Hematopoietic multipotent progenitor cell treated with erythropoietin and hydrocortisone succinate and interleukin-3 and kit ligand, for 8 days (in vitro differentiated cells): ENCODE measurements at places on chromosomes 2 and 18.

GRCh38 chr2:135255208-135255607, 203.1 kb downstream of the RAB3GAP1 start:
- DNase-seq, result no peak

- DNase-seq, result no peak
Measured at GRCh38 chr2:170680172-170680941, 34.8 kb upstream of the SP5 start.

- no peak for DNase-seq
Measured at GRCh38 chr2:26681656-26682055, 10.9 kb upstream of the KCNK3 start.

DNA sequence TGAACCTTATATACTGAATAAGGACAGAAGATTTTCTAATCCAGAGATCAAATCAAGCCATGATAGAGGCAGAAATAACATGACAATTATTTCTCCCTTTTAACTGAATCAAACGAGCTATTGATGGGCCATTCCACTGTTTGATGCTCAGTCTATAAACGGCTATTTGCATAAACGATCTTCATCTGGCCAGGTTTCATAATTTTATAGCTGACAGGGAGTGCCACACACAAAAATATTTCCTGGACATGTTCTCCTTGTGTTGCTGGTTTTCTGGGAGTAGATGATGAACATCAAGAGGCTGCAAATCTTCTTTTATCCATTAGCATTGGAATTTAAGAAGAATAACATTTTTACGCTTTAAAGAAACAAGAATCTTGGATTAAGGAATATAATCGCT, 63.1 kb downstream of the ACVR1C start:
- no peak for DNase-seq

GRCh38 chr2:165864296-165864695, 70.2 kb upstream of the GALNT3 start:
- no peak for DNase-seq

DNA sequence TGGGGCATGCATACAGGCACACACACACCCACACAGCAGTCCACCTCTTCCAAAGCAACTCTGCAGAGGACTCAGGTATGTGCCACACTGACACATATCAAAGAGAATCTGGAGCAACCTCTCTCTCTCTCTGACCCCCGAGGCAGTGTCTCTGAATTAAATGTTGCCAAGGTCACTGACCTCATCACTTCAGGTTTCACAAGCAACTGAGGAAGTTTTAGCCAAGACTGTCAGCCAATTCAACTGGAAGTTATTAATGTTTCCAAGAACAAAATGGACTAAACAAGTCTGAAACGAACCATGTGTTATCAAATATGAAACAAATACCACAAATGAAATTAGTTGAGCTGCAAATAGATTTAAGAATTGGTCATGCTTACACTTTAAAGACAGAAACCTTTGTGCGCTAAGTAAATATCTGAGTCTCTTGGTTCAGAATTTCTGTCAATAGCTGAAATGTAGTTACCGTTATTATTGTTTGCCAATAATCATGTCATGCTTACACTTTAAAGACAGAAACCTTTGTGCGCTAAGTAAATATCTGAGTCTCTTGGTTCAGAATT, 86.1 kb downstream of the SLC25A12 start:
- DNase-seq, result no peak
